ENCODE measurements at places on chromosomes 6 and 20.

DNA sequence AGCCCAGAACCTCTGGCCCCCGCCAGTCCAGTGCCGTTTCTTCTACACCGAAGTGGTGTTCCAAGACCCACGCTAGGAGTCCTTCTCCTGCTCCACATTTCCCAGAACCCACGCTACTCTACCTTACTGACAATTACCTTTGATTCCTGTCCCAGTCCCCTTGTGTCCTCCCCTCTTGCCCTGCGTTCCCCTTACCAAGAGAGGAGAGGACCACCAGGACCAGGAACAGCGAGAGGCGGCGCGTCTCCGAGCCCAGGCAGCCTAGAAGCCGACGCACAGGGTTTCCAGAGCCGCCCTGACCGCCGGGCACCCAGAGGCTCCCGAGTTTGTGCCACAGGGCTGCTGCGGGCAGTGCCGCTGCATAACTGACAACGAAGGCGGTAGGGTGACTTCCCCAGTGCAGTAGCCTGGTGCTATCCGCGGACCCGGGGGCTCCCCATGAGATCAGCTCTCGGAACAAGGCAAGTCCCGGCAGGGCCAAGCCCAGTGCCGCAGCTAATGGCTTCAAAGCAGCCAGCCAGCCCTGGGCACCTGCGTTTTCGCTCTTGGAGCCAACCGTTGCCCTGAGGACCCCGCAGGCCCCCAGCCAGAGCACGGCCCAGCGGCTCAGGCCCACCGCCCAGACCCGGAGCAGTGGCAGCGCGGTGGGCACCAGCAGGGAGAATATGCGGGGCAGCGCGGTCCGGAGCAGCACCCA is 512 bp downstream of the TAP1 start:
- H3K4me1 ChIP-seq, result peaks cover 19% of the 10 kb centered on the region
- DNase-seq, result peak; percentile 35
- H3K27me3 ChIP-seq, result peaks cover 98% of the 10 kb centered on the region
- H3K36me3 ChIP-seq, result no peaks in the 10 kb centered on the region
- no peak overlapping the region for H3K27ac ChIP-seq

GRCh38 chr20:53660078-53660909 is 66.7 kb upstream of the ZNF217 start:
- H3K27ac ChIP-seq, result no peak overlapping the region
- H3K4me3 ChIP-seq, result no peak overlapping the region
- no peak for DNase-seq
- H3K27me3 ChIP-seq, result peaks cover 8% of the 10 kb centered on the region
- H3K4me1 ChIP-seq, result peaks cover 52% of the 10 kb centered on the region

GRCh38 chr20:44856442-44856841 is 29.1 kb upstream of the YWHAB start:
- H3K4me1 ChIP-seq, result peaks cover 21% of the 10 kb centered on the region
- H3K36me3 ChIP-seq, result peaks cover 5% of the 10 kb centered on the region
- H3K27ac ChIP-seq, result no peak overlapping the region
- H3K27me3 ChIP-seq, result peaks cover 10% of the 10 kb centered on the region

DNA sequence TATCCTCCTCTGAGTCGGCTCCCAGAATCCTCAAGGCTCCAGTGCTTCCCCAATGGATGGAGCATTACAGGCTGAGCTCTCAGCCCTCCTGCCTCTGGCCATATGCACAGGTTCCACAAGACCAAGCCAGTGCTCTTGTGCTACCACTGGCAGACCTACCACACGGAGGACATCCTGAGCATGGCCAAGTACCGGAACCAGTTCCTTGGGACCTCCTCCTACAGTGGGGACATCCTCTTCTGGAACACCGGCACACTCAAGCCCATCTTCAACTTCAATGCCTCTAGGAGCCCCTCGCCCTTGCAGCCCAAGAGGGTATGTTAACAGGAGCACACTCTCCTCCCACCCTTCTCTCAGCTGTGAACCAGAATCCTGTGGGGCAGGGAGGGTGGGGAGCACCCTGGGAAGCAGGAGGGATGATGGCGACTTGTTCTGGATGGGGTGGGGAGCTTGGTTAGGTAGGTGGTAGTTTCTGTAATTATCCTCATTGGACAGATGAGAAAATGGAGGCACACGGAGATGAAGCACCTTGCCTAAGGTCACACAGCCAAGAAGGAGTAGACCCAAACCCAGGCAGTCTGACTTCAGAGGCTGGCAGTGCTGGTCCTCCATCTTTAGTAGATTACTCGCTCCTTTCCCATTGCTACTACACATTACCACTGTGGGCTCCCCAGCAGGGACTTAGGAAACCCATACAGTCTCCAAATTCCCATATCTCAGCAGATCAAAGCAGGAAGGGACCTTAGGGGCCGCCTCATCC is 58.6 kb downstream of the EFCAB8 start:
- no peak for DNase-seq
- no peaks in the 10 kb centered on the region for H3K4me1 ChIP-seq
- H3K27ac ChIP-seq, result no peak overlapping the region
- no peaks in the 10 kb centered on the region for H3K36me3 ChIP-seq

DNA sequence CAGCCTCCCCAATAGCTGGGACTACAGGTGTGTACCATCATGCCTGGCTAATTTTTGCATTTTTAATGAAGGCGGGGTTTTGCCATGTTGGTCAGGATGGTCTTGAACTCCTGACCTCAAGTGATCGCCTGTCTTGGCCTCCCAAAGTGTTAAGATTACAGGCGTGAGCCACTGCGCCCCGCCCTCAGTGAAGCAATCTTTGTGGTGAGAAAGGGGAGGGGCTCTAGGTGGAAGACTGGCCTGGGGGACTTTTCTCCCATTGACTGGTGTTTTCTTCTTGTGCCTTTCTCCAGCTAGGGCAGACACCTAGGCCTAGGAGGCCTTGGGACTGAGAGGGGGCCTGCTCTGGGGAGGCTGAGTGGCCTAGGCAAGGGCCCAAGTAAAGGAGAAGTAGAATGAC is 84.1 kb downstream of the DNAAF9 start:
- no peak overlapping the region for H3K4me3 ChIP-seq
- peaks cover 2% of the 10 kb centered on the region for H3K36me3 ChIP-seq
- no peaks in the 10 kb centered on the region for H3K4me1 ChIP-seq
- H3K27me3 ChIP-seq, result no peaks in the 10 kb centered on the region

DNA sequence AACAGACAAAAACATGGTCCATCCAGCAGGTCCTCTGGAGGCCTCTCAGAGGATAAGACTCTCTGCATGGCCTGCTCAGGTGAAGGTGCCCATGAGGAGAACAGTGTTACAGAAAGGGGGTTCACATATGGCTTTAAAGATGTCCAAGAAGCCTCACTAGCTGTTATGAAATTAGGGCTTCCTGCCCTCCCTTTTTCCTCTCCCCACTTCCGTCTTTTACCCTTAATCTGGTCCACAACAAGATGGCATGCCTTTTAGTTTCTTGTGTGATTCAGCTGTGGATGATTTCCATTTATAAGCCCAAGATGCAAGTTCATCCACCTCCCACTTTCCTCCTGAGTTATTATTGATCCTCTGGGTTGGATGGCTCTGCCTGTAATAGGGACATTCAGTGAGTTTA is 14.0 kb downstream of the GCNT2 start:
- H3K36me3 ChIP-seq, result peaks cover 12% of the 10 kb centered on the region
- H3K27me3 ChIP-seq, result peaks cover 12% of the 10 kb centered on the region
- no peak overlapping the region for H3K4me3 ChIP-seq
- peaks cover 39% of the 10 kb centered on the region for H3K4me1 ChIP-seq
- H3K27ac ChIP-seq, result no peak overlapping the region

DNA sequence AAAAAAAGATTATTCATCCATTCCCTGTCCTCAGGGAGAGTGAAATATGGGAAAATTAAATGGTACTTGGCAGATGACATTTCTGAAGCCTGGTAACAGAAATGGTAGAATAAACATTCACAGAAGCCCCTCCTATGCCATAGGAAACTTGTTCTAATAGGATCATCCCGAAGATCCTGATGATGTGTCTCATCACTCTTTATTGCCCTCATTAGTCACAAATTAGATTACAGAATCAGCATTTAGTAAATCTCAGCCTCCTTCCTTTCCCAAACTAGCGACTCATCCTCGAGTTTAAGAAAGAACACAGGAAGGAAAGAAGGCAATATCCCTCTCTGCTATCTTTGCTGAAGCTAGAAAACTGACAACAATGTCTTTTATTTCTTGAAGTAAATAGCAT is 154.4 kb downstream of the TMEM200A start:
- no peak for DNase-seq
- H3K27me3 ChIP-seq, result peaks cover 4% of the 10 kb centered on the region
- no peak overlapping the region for H3K27ac ChIP-seq
- H3K36me3 ChIP-seq, result no peaks in the 10 kb centered on the region
- H3K4me3 ChIP-seq, result no peak overlapping the region

DNA sequence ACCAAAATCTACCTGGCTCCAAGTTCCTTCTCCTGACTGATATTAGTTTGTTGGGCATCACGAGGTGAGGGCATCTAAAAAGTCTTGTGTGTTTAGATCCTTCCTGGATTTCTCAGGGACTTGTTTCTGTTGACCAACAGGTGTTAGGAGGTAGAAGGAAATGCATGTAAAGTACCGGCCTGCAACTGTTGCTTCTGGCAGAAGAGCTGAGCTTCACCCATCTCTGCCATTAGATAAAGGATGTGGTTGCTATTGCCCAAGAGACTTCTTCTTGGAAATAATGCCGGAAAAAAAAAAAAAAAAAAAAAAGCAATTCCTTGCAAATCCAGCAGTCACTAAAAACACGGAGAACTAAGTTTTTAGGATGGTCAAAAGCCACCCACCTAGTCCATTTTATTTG is 303.1 kb downstream of the CDH26 start:
- no peaks in the 10 kb centered on the region for H3K36me3 ChIP-seq
- peaks cover 37% of the 10 kb centered on the region for H3K27me3 ChIP-seq
- H3K4me3 ChIP-seq, result no peak overlapping the region
- no peak overlapping the region for H3K27ac ChIP-seq
- DNase-seq, result no peak

- H3K27ac ChIP-seq, result no peak overlapping the region
- H3K4me3 ChIP-seq, result no peak overlapping the region
- no peaks in the 10 kb centered on the region for H3K36me3 ChIP-seq
- no peaks in the 10 kb centered on the region for H3K4me1 ChIP-seq
Measured at GRCh38 chr6:135895231-135895911, 43.9 kb downstream of the PDE7B start.

- no peak overlapping the region for H3K4me3 ChIP-seq
- H3K27me3 ChIP-seq, result no peaks in the 10 kb centered on the region
- H3K27ac ChIP-seq, result no peak overlapping the region
Measured at GRCh38 chr6:20168690-20169089, 43.6 kb downstream of the MBOAT1 start.

DNA sequence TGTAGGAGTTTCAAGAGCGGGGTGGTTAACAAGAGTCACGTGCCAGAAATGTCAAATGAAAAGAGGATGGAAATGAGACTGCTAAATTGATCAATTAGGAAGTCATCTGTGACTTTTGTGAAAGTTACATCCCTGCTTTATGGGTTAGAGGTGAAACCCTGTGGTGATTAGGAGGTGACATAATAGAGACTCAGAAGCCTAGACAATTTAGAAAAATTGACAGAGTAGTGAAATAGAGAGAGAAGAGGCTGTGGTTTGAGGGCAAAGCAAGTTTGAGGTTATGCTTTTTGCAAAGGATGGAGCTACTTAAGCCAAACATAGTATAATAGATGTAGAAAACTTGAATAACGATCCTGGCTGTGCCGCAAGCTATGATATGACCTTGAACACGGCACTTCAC is 71.8 kb downstream of the IMPG1 start:
- no peak for DNase-seq
- no peaks in the 10 kb centered on the region for H3K36me3 ChIP-seq
- no peak overlapping the region for H3K27ac ChIP-seq
- no peaks in the 10 kb centered on the region for H3K4me1 ChIP-seq

DNA sequence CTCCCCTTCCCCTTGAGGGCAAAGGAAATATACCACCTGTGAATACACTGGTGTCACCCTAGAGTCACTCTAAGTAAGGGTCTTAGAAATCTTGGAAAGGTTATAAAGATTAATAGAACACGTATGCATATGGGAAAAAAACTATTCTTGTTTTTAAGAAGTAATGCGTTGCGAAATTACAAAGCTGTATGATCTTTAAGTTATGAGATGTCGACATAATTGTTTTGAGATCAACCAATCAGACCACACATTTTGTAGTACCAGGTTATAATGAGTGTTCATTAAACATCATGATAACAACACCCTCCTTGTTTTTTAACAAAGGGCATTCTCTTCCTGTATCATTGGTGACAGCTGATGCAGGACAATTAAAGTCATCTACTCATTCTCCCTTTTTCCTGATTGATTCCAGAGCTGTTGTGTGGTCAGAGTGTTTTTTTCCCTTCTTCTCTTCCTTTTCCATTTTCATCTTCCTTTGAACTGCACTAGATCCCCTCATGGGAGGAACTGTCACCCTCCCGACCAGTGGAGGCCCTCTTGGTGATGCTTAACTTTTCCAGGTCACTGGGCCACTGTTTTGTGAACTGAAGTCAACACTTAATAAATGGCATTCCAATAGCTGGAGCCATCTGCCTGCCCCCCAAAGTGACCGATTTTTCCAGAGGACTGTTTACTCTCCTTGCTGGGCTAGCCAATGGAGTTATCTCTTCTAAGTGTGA is 37.0 kb downstream of the PRDM1 start:
- peaks cover 63% of the 10 kb centered on the region for H3K4me1 ChIP-seq
- H3K27me3 ChIP-seq, result peaks cover 11% of the 10 kb centered on the region
- peak overlapping the region; percentile 62 for H3K27ac ChIP-seq
- no peak overlapping the region for H3K4me3 ChIP-seq
- H3K36me3 ChIP-seq, result peaks cover 5% of the 10 kb centered on the region

All from nephron progenitor cell (in vitro differentiated cells).